Esophagus muscularis mucosa (tissue), 4 donors: ENCODE measurements at places on chromosomes 16 and 17. TPM values are rescaled to one million over a fixed set of nuclear protein-coding genes. Genes with fewer than 3 reads are reported as not detected.

- no peaks in the 10 kb centered on the region for H3K36me3 ChIP-seq
- H3K27ac ChIP-seq: no peak overlapping the region
- H3K4me3 ChIP-seq: no peak overlapping the region
- no peaks in the 10 kb centered on the region for H3K27me3 ChIP-seq
- peaks cover 40% of the 10 kb centered on the region for H3K4me1 ChIP-seq
- DNase-seq: no peak
Measured at GRCh38 chr17:2093349-2093748, 38.4 kb downstream of the HIC1 start.

GRCh38 chr16:85600078-85600477, 13.0 kb upstream of the GSE1 start:
- H3K4me1 ChIP-seq: peaks cover 27% of the 10 kb centered on the region
- no peak overlapping the region for H3K4me3 ChIP-seq
- no peak overlapping the region for H3K27ac ChIP-seq

DNA sequence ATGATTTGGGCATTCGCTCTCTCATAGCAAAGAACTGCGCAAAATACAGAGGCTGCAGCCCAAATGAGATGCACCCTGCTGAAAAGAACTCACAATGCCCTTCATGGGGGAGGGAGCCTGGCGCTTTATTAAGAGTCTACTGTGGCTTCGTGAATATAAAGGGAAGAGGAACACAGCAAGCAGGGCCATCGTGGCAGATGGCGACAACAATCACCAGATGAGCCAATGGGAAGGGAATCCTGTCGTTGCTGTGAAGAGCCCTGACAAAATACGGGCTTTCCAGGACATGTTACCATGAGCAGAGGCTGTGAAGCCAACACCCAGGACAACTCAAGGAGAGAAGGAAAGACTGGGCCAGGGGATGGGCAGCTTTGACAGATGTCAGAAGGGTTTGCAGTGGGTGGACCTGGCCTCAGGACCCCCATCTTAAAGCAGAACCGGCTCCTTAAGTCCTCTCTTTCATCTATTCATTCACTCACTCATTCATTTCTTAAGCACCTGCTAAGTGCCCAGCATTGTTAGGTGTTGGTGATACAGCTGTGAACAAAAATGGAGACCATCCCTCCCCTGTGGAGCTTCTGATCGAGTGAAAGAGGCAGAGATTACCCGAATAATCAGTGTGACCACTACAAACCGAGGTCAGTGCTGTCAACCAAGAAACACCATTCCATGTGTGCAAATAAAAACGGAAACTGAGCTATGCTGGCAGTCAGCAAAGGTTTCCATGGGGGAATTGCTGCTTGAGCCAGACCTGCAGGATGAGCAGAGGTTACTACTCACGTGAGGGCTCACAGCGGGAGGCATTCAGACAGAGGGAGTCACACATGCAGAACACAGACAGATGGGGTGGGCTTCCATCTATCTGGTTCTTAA, 125.8 kb downstream of the DYNLRB2 start:
- no peak overlapping the region for H3K27ac ChIP-seq
- H3K4me3 ChIP-seq: no peak overlapping the region
- no peaks in the 10 kb centered on the region for H3K27me3 ChIP-seq

Gene FOXC2
- total RNA-seq: 0.71 TPM

Gene SLC52A1
- not detected for total RNA-seq
